ENCODE measurements at places on chromosomes 7 and 10.

- DNase-seq, result no peak
Measured at GRCh38 chr10:112961609-112962008, 11.6 kb downstream of the TCF7L2 start.

DNA sequence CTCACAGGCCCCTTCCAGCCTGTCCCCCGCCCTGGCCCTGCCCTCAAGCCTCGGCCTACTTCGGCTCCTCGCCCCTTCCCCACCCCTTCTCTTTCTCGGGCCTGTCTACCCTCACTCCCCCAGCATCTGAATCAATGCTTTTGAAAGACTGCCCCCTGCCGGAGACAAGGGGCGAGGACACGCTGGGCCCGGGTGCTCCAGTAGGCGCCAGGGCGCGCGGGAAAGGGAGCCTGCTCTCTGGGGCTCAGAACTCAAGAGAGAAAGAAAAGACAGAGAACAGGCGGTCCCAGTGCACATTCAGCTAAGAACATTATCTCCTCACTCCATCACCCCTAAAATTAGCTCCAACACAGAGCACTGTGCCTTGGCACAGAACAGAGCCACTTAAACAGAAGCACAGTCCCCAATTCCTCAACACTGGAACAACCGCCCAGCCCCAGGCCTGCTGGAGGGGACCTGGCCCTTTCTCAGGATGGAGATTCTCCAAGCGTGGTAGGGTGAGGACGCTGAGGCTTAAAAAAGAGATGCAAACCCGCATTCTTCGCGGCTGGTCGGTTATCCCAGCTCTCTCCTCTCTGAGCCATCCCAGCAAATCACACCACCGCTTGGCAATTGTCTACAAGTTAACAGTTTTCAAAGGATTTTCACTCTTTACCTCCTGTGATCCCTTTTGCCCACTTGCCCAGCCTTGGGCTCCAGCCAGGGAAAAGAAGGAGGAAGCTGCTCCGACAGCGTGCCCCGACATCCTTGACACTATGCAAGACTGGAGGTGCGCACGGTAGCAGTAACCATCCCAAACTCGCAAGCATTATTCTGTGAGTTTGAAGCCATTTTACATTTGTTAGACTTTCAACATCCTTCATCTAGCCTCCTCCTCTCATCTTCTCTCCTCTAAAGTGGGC lies 2.1 kb downstream of the GIGYF1 start:
- DNase-seq, result no peak

DNA sequence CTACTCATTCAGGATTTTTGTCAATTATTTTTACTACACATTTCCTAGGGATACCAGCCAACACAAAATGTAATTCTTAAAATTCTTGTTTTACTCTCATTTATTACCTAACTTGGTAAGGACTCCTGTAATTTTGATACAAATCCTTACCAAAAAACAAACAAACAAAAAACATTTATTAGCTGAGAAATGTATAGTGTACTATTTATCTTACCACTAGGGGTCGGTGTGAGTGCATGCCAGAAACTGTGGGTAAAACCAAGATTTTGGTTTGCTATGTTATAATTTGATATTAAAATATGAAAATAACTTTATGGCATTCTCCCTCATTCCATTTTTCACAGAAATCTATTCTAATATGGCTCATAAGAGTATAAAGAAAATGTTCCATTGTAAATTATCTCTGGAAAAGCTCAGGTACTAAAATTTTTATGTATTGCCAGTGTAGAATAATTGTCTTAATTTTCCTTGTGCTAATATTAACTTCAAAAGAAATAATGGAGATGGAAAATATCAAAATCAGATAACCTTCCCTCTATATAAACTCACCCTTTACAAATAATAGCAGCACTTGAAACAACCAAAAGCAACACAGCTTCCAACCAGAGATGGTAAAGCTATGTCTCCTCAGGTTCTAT lies 290.8 kb upstream of the PCDH15 start:
- DNase-seq, result no peak

DNA sequence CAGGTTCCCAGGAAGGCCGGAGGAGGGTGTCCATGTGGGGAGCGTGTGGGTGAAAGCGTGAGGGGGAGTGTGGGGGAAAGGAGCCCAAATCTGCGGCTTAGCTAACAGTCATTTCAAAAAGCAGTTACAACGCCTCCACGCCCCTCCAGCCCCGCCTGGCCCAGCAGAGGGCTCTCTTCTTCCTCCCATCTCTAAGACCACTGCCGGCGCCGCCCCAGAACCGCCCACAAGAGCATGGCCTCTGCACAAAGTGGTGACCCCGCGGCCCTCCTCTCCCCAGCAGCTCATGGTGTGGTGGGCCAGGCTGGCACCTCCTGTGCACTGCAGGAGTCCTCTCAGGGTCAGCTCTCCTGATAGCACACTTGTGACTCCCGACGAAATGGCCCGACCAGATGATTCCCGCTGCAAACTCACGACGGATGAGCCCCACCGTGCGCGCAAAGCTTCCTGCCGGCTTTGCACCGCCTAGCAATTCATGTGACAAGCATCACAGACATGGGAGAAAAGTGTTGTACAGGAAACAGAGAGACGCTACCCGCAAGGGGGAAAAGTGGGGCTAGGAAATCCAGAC lies 12.4 kb upstream of the HUS1 start:
- DNase-seq, result no peak

GRCh38 chr7:96253441-96253840 lies 68.5 kb downstream of the SLC25A13 start:
- no peak for DNase-seq

GRCh38 chr7:149010451-149010850 lies 17.9 kb downstream of the PDIA4 start:
- no peak for DNase-seq

DNA sequence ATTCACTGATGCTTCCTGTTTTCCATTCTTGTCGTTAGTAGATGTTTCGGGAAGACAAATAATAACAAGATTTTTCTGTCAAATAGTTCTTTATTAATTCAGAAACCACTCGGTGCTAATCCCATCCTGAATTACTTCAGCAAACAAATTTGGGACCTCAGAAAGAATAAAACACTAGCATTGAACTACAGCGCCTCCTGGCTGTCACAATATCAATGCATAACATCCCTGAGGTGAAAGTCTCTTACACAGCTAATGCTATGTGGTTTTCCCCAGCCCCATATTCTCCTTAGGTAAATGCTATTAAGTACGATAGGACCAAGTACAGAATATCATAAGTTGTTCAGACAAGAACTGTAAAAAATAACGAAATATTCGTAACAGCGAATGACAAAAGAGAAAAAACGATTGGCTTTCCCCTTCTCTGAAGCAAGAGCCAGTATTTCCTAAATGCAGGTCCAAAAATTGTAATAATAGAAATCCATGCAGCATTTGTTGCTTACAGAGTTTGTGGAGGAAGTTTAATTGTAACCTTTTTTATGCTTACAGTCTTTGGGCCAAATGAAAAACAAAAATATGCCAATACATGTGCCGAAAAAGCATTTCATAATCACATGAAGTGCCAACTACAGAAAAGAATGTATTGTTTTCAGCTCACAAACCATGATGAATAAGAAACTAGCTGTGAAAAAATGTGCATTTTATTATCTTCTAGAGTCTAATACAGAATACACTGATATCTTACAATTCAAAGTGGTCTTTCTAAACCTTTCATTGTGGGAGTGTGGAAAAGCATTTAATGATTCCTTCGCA lies 47.3 kb downstream of the MYPN start:
- DNase-seq, result no peak

GRCh38 chr10:3945026-3945425 lies 160.0 kb upstream of the KLF6 start:
- DNase-seq, result no peak

DNA sequence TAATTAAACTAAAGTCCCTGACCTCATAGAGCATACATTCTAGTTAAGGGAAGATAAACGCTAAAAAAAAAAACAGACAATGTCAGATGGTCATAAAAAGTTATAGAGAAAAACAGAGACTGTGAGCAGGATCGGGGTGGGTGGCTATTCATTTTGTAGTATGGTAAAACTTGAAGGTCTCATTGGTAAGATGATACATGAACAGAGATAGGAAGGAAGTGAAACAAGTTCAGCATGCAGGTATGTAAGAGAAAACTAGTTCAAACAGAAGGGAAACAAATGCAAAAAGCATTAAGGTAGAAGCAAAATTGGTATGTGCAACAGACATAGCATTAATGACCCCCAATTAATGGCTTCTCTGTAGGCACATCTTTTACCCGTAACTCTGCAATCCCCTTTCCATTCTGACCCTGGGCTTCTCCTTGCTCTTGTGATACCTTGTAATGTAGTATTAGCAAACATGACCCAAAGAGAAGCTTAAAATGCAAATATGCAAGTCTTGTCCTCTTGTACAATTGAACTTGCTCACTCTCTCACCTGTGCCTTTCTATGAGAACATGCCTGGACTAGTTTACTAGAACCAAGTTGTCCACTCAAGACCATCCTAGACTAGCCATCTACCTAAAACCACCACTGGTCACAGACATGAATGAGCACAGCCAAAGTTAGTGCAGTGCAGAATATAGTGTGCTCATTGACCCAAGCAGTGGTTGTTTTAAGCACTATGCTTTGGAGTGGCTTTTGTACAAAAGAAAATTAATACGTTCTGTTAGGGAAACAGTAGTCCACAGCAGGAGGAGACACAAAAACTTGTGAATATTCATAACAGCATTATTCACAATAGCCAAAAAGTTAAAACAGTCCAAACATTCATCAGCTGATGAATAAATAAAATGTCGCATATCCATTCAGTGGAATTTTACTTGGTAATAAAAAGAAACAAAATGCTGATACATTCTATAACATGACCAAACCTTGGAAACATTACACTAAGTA lies 57.0 kb downstream of the BRAF start:
- DNase-seq, result no peak

GRCh38 chr7:157539521-157539920 lies 202.7 kb downstream of the DNAJB6 start:
- no peak for DNase-seq

GRCh38 chr10:106557951-106558733 lies 606.4 kb downstream of the SORCS1 start:
- no peak for DNase-seq

DNA sequence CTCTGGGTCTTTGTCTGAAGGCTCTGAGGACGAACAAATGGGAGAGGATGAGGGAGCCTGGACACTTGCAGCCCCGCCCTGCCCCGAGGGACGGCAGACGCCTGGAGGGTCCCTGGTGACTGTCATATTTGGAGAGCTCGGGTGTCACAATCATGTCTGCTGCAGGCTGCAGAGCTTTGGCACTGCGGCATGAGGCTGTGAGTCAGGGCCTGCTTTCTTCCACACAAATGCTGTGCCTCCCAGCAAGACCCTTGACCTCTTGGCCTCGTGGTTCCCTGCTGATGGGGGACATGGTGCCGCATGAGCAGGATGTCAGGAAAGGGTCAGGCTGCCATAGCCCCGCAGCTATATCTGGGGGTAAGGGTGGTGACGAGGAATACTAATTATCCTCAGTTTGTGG lies 64.9 kb upstream of the PPIF start:
- DNase-seq, result no peak

GRCh38 chr10:56349611-56350010 lies 11.4 kb downstream of the ZWINT start:
- DNase-seq, result no peak

DNA sequence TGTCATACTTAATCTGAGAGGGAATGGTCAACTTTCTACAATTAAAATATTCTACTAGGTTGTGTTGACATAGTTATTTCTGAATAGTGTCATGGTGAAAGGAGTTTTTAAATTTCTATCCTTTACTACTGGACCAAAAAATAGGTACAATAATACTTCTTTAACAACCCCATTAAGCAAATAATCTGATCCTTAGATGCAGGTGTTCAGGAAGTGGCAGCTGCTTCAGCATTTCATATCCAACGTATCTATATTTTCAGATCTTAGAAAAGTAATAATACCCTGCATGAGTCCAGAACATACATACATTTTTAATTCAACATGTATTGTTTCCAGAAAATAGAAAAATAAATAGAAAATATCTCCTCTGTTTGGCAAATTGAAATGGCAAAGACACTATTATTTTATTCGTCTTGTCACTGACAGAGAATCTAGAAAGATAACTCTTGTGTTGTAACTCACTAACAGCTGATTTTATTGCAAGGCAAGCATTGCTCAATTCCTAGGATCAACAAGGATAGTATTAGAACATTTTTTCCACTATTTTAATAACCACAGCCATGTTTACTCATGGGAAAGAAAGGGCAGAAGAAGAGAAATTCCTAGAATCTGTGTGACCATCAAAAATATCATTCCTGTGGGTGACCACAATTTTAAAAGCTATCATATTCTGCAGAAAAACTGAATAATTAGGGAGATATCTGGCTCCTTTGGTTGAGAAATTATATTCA lies 159.3 kb upstream of the CNTNAP2 start:
- DNase-seq, result no peak

DNA sequence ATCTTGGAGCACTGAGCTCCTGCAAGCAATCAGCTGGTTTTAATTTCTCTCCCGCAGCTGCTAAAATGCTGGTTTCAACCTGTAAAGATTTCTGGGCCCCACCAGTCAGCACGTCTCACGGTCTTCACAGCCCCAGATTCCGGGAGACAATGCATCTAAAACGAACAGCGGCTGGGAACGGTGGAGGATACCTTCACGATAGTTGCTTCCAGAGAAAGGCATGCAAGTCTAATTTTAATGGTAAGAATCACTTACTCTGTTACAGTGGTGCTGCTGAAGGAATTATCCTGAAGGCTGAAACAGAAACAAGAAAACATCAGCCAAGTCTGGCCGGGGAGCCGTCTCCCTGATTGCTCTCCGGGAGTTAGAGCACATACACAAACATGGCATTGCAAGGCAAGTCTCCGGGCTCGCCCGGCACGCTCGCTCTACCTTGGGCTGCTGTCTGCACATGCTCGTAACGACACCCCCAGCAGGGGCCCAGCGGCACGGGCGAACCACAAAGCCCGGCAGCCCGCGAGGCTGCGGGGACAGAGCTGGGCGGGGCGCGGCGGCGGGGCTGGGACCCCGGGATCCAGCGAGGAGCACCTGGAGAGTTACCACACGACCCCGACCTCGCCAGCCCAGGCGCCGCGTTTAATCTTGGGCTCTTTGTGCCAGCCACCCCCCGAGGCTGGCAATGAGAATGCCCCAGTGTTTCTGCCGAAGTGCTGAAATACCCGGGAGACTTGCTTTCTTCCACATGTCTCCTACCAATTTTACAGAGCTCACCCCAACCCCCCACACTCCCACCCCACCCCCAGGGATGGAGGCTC lies at the start of gene FAM13C:
FAM13C (minus strand) TSS at position 406 of the 815 bp plus-strand sequence; CDS start at position 317, 89 bp downstream.
- no peak for DNase-seq

DNA sequence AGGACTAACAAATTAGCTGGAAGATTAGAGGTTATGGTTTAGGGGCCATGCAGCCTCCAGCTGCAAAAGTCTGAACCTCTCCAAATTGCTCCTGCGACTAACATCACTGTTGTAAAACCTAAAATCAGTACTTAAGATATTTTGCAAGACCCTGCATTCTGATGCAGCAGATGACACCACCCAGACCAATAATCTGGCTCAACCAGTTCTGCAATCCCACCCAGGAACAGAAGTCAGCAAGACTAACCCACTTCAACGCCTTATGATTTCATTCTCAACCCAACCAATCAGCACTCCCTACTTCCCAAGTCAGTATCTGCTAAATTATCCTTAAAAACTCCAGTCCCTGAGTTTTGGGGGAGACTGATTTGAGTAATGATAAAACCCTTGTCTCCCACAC lies 250.8 kb upstream of the MBL2 start:
- DNase-seq, result no peak

- no peak for DNase-seq
Measured at GRCh38 chr7:133771788-133772419, 355.2 kb upstream of the LRGUK start.
